Stimulated activated CD4-positive, alpha-beta T cell treated with anti-CD3 and anti-CD28 coated beads, Interleukin-1b, Interleukin-23, amount 100 ng/mL, for 1 hour (primary cell): ENCODE measurements at places on chromosomes 6 and 20.

DNA sequence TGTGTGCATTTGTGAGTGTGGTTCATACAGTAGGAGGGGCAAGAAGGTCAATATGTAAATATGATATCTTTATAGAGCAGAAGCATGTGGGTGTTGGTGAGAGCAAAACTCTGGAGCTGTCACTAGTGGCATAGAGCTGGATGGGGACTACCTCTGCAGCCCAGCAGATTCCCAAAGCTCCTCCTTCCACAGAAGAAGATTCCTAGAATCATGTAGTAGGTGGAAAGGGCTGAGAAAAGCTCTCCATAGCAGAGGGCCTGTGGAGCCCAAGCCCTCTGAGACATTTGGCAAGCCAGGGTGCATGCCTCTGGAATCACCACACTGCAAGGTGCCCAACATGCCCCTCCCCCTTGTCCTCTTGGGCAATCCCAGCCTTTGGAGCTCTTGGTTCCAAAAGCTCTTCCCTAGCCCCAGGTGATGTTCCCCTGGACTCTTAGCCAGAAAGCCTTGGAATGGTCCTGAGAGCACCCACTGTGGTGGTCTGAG, 233.2 kb downstream of the LRFN2 start:
- DNase-seq: no peak

- no peak for DNase-seq
Measured at GRCh38 chr6:62528894-62529526, 243.0 kb upstream of the KHDRBS2 start.

GRCh38 chr20:38804682-38805501, 605 bp upstream of the PPP1R16B start:
- peak; percentile 19 for DNase-seq

GRCh38 chr6:163630991-163631390, 216.5 kb downstream of the QKI start:
- no peak for DNase-seq

- no peak for DNase-seq
Measured at GRCh38 chr20:45985573-45985972, 13.6 kb upstream of the ZNF335 start.

- DNase-seq: no peak
Measured at GRCh38 chr6:106745197-106745770, 115.9 kb downstream of the QRSL1 start.

GRCh38 chr20:653590-654416, 803 bp upstream of the SRXN1 start:
- DNase-seq: no peak

DNA sequence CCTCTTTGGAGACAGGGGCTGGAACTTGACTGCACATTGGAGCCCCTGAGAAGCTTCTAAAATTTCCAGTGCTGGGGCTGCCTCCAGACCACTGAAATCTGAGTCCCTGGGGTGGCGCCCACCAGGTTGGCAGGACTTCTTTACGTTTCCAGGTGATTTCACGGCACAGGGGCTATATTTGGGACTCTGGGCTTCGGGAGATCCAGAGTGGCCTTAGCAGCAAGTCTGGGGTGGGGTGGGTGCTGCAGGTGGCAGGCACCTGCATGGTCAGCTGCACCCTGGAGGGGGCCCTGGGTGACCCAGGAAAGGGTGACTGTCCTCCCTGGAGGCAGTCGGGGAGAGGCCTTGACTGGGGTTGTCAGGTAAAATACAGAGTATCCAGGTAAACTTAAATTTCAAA, 135.5 kb upstream of the PHACTR3 start:
- DNase-seq: no peak

- no peak for DNase-seq
Measured at GRCh38 chr6:139446138-139446715, 71.8 kb upstream of the CITED2 start.

DNA sequence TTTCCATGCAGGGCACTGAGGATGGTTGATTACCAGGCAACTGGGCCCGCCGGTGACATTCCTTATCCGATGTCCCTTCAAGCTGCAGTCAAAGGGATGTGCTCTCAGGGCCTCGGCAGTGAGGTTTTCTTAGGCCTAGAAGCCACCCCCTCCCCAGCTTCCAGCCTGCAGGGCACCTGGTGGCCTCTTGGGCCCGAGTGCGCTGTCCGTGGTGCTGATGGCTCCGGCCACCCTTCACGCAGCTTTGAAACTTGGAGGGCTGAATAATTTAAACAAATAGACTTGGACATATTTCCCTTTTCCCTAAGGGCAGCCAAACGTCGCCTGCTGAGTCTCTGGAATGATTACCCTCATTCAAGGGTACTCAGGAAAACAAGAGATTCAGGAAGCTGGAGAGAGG, 8.9 kb upstream of the MLN start:
- DNase-seq: no peak

DNA sequence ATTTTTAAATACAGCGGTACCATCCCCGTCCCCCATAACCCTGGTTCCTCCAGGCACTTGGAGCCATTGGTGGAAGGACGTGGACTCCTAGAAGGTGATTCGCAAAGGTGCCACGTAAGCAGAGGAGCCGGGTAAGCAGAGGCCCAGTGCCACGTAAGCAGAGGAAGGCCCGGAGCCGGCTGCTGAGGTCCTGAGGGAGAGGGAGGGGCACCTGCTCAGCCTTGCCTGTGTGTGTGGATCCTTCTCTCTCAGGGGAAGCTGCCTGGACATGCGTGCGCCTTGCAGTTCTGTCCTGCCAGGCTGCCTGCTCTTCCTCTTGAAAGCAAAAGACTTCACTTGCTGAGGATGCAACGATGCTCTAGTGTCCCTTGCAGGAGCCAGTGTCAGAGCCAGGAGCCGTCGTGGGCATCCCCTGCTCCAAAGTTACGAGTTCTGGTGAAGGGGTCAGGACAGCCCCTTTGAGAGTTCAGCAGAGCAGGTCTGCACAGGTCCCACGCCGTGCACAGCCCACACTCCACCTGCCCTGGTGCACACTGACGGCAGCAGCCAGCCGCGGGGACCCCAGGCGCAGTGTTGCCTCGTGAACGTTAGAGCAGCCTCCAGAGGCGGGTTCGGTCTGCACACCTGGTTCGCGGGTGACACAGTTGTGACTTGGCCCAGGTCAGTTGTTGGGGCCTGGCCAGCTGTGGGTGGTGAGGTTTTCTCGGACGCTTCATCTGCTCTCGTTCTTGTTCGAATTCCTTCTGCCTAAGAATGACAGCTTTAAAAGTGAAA, 1.9 kb upstream of the NKAIN4 start:
- DNase-seq: no peak

- DNase-seq: no peak
Measured at GRCh38 chr20:38036366-38036765, 2.8 kb downstream of the RPRD1B start.

GRCh38 chr6:131073577-131073976, 10.5 kb upstream of the EPB41L2 start:
- no peak for DNase-seq

DNA sequence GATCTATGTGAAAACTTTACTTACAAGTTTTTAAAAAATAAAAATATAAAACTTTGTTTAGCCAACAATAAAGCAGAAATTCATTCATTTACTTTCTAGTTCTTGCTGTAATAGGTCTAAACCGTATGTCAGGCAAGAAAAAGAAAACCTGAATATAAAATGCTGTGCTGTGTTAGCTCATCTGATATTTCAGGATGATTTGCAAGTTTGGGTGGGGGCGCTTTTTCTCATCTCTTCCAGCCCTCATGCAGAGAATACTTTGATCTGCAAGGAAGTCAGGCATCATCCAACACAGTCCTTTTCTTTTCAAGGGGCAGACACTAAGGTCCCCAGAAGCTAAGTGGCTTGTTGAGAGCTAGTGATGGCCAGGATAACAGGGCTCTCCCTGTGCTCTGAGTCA, 153.2 kb downstream of the TBC1D7 start:
- DNase-seq: no peak

- DNase-seq: no peak
Measured at GRCh38 chr6:44321210-44321609, 8.1 kb upstream of the AARS2 start.

- no peak for DNase-seq
Measured at GRCh38 chr6:170159022-170159965, 131.6 kb downstream of the DLL1 start.

DNA sequence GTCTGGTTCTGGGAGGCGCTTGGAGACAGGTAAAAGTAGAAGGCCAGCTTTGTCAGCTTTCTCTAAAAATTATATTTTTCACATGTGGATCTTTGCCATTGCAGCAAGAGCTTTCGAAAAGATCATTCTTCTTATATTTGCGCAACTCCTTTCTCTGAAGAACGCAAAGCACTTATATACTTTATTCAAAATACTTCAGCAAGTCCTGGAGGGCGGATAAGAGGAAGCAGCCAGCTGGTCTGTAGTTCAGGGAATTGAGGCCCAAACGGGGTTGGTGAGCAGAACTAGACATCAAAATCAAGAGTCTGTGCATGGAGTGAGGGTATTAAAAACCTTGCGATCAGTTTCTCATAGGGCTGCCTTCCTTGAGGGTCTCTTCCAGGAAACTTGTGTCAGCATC, 182.3 kb downstream of the DTNBP1 start:
- no peak for DNase-seq

GRCh38 chr6:116120430-116120829, 5.5 kb downstream of the COL10A1 start:
- no peak for DNase-seq

GRCh38 chr6:41685641-41686380, 47.5 kb downstream of the MDFI start:
- DNase-seq: no peak

DNA sequence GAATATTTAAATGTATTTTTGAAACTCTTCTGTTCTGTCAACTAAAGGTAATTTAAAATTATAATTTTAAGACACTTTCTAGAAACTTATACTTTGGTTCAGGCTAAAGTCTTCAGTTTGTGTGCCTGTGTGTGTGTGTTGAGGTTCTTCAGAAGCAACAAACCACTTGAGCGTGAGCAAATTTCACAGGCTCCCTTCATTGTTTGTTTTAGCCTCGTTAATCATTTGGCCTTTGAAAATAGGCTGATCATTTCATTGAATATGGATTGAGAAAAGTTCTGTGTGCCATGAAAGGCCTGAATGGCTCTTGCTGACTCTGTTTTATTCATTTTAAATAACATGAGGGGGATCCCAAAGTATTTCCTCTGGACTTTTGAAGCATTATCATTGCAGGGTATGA, 420.1 kb downstream of the CDKAL1 start:
- DNase-seq: no peak

- no peak for DNase-seq
Measured at GRCh38 chr20:1373614-1374013, 19.2 kb downstream of the FKBP1A start.

GRCh38 chr6:20707870-20708269, 173.6 kb downstream of the CDKAL1 start:
- DNase-seq: no peak

DNA sequence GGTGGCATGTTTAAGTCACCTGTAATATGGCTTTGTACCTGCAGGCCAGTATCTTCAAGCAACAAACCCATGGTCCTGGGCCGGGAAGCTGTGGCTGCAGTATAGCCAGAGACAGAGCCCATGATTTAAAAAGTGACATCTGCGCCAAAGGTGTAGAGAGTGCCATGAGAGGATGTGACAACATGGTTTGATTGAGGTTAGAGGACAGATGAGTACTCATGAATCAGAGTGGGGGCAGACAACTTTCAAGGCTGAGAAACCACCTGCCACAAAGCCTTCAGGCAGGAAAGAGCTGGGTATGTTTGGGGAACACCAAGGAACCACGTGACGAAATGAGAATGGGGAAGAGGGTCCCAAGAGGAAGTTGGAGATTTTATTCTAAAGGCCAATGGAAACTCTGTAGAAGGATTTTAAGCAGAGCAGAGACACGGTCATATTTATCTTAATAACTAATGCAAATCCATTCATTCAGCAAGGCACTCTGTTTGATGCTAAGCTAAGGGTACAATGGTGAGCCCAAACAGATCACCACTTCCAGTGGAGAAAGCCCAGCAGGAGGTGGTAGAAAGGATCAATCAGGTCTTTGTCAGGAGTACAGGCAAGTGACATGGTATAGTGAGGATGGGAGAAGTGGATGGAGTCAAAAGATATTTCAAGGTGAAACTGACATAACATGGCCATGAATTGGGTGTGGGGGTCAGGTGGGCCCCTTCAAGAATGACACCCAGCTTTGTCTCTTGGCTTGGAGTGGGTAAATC, 3.4 kb upstream of the MICAL1 start:
- no peak for DNase-seq

GRCh38 chr20:1317545-1318255, 11.2 kb downstream of the SDCBP2 start:
- DNase-seq: no peak

- no peak for DNase-seq
Measured at GRCh38 chr6:4961322-4962168, 42.3 kb downstream of the RPP40 start.
